ENCODE measurements at places on chromosomes 1 and 21.

DNA sequence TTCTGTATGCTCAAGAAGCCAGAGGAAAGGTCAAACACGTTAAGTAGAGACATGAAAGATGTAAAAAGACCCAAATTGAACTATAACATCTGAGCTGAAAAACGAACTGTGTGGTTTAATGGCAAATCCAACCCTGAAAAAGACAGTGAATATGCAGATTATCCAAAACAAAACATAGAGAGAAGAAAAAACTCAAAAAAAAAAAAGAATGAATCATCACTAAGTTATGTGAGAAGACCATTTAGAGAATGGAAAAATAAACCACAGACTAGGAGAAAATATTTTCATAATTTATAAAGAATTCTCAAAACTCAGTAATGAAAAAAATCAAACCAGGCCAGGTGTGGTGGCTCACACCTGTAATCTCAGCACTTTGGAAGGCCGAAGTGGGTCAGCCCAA lies 253.3 kb downstream of the PLPP3 start:
- DNase-seq = no peak

DNA sequence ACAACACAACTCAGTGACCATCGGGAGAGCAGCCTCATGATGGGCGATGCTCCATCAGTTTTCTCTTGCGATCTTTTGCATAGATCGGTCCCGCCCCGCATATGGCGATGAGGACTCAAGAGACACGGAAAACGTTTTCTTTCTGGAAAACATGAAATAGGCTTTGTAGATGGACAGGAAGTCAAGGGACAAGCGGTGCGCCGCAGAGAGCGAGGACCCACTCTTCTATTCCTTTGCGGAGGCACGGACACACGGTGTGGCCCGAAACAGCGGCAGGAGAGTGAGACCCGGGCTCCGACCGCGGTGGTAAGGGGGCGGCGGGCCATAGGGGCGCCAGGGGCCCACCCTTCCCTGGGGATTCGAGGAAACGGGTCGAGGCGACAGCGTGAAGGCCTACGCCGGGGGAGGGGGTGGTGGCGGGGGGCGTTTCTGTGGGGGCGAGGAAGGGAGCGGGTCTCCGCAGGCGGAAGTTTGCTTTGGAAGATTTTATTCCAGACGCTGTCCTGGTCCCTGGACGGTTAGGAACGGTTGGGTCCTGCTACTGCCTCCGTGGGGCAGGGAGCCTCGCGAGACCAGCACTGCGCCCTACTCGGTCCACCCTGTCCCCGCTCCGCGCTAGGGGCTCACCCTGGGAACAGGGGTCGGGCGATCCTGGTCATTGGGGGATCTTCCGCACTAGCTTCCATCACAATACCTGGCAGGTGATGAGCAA lies 796 bp upstream of the TDRKH start:
- no peak for DNase-seq

DNA sequence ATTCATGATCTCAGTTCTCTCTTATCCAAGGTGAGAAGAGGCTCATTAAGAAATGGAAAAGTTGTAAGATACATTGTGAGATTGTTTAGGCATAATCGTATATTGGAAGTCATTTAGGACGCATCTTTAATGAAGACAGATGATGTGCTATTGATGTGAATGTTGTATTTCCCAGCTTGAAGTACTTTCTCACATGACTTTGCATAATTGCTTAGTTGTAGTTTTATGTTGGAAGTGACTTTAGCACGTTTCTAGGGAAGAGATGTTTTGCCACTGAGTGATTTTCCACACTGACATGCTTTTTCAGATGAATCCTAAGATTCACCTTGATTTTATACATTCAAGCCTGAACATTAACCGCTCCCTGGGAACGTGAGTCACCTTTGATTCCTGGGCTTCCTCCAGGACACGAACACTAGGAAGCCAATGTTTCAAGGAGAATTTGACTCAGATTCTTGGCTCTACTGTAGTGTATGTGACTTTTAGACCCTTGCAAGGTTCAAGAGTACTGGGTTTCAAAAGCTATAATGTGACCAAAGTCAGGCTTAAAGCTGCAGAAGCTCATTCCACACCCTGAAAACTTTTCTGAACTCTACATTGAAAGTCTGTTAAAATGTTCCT lies 27.9 kb downstream of the ANGEL2 start:
- no peak for DNase-seq

DNA sequence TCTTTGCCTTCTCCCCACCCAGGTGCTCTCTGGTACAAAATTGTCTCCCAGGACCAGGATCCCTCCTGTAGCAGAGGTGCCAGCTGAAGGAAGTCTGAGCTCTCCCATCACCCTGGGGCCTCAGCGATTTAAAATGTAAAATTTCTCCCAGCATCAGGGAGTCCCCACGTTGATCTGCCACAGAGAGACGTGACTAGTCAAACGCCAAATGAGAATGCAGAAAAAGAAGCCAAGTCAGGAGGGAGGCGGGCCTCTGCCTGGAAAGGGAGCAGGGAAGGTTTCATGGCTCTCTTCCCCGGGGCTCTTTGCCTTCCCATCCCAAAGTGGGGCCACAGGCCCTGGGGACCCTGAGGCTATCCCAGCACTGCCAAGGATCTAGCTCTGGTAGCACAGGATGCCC lies 40.0 kb upstream of the USP1 start:
- no peak for DNase-seq

- DNase-seq = peak; percentile 8
These were observed 8.8 kb downstream of the ADCY10 start for GRCh38 chr1:167905182-167905581.

DNA sequence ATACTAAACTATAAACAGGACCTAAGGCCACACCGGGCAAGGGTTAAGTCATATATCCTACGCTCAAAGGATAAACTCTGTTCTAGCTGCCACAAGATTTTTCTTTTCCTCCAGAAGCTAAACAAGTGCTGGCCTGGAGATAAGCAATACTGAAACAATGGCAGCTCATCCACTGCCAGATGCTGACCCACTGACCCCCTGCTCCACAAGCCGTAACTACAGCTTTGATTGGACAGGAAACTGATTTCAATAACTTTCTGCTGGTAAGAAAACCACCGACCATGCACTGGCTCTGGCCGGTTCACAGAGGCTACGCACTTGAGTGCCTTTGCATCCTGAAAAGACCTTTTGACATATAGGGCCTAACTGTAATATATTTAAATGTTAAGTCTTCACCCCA lies 51.3 kb upstream of the PLA2G2C start:
- no peak for DNase-seq

- DNase-seq = no peak
These were observed 32.2 kb downstream of the ETS2 start for GRCh38 chr21:38837806-38838461.

DNA sequence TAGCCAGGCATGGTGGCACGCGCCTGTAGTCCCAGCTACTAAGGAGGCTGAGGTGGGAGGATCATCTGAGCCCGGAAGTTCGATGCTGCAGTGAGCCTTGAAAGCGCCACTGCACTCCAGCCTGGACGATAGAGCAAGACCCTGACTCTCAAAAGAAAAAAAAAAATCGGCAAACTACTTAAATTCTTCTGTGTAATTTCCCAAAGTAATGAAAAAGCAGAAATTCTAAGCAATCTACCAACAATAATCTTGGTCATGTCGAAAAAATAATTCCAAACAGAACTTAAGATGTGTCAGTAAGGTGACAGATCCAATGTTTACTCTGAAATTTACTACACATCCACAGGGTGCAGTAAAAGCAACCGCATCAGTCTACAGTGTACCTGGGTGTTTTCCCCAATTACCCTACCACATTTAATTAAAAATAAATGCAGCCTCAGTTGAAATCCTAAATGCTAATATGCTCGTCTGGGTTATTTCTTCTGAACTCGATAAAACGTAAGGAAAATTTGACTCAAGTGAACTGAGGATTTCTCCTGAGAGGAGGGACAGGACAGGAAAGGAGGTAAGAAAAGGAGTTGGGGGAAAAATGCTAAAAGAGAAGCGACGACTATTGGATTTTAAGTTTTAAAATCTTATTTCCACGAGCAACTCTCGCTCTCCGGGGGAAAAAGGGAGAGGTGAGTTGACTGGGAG lies 801 bp downstream of the EPRS1 start:
- DNase-seq = no peak

- peak; percentile 68 for DNase-seq
These were observed 39.1 kb upstream of the WASF2 start for GRCh38 chr1:27528818-27529703.

- no peak for DNase-seq
These were observed 175.9 kb upstream of the KCND3 start for GRCh38 chr1:112165375-112165774.
